Stimulated activated CD4-positive, alpha-beta T cell treated with anti-CD3 and anti-CD28 coated beads, Interleukin-1b, Interleukin-23, amount 100 ng/mL, for 1 hour (primary cell): ENCODE measurements at places on chromosomes 3 and 15.

DNA sequence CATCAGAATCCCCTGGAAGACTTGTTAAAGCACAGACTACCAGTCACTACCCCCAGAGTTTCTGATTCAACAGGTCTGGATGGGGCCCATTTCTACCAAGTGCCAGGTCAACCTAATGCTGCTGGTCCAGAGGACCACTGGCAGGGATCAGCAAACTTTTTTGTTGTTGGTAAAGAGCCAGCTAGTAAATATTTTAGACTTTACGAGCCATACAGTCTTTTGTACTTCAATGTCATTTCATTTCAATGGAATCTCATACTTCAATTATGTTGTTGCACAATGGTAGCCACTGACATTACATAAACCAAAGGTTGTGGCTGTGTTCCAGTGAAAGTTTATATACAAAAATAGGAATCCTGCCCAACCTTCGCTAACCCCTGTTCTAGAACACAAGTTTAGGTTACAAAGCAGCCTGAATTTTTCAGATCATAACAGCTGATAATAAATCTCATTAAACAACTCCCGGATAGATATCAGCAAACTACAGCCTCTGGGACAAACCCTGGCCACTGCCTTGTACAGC is 28.7 kb downstream of the ULK4 start:
- no peak for DNase-seq

- no peak for DNase-seq
Measured at GRCh38 chr3:121545049-121545573, 677 bp downstream of the POLQ start.

- DNase-seq: no peak
Measured at GRCh38 chr15:88098361-88098760, 158.2 kb downstream of the NTRK3 start.

- no peak for DNase-seq
Measured at GRCh38 chr3:86793786-86794185, 197.2 kb downstream of the VGLL3 start.

- no peak for DNase-seq
Measured at GRCh38 chr3:55716611-55717225, 229.6 kb upstream of the WNT5A start.

- no peak for DNase-seq
Measured at GRCh38 chr3:124707656-124708062, 22.6 kb upstream of the UMPS start.

DNA sequence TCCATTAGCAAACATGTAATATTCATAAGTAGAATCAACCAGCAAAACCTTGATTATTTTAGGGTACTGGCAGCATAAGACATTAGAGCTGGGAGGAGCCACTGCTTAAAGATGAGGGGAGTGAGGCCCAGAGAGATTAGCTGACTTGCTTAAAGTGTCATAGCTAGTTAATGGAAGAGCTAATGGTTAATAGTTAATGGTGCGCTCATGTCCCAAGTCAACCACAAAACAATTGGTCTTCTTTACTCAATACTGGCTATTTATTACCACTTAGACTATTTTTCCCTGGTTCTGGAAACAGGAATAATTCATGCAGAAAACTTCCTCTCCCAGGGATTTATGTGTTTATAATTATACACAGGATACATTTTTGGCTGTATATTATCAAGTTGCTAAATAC is 33.1 kb downstream of the EIF4E3 start:
- DNase-seq: no peak

- no peak for DNase-seq
Measured at GRCh38 chr15:43169888-43170287, 15.3 kb upstream of the CCNDBP1 start.

- no peak for DNase-seq
Measured at GRCh38 chr3:44415421-44415820, 62.0 kb downstream of the ZNF445 start.

DNA sequence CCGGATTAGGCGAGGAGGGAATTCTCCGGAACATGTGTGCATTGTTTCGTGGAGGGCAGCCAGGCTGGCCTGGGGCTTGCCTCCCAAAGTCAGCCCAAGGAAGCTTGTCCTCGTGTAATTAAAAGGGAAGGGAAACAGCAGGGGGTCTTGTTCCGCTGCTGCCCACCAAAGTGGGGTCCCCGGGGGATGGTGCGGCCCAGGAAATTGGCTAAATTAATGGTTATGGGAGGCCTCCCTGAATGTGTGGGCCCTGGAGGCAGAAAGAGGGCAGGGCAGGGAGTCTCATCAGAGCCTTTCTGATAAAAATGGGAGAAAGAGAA is 118.1 kb downstream of the OPA1 start:
- DNase-seq: no peak

GRCh38 chr3:43411429-43411828 is 125.1 kb downstream of the SNRK start:
- no peak for DNase-seq

DNA sequence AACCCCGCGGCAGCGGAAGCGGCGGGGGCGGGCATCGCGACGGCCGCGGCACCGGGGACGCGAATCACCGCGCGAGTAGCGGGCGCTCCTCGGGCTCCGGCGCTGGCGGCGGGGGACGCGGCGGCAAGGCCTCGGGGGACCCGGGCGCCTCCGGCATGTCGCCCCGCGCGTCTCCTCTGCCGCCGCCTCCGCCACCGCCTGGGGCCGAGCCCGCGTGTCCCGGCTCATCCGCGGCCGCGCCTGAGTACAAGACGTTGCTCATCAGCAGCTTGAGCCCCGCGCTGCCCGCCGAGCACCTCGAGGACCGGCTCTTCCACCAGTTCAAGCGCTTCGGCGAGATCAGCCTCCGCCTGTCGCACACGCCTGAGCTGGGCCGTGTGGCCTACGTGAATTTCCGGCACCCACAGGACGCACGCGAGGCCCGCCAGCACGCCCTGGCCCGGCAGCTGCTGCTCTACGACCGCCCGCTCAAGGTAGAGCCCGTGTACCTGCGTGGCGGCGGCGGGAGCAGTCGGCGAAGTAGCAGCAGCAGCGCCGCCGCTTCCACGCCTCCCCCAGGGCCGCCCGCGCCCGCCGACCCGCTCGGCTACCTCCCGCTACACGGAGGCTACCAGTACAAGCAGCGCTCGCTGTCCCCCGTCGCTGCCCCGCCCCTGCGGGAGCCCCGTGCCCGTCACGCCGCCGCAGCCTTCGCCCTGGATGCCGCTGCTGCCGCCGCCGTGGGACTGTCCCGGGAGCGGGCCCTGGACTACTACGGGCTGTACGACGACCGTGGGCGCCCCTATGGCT is 675 bp downstream of the RBM15B start:
- no peak for DNase-seq

- DNase-seq: no peak
Measured at GRCh38 chr15:29465816-29466215, 196.2 kb upstream of the NSMCE3 start.

DNA sequence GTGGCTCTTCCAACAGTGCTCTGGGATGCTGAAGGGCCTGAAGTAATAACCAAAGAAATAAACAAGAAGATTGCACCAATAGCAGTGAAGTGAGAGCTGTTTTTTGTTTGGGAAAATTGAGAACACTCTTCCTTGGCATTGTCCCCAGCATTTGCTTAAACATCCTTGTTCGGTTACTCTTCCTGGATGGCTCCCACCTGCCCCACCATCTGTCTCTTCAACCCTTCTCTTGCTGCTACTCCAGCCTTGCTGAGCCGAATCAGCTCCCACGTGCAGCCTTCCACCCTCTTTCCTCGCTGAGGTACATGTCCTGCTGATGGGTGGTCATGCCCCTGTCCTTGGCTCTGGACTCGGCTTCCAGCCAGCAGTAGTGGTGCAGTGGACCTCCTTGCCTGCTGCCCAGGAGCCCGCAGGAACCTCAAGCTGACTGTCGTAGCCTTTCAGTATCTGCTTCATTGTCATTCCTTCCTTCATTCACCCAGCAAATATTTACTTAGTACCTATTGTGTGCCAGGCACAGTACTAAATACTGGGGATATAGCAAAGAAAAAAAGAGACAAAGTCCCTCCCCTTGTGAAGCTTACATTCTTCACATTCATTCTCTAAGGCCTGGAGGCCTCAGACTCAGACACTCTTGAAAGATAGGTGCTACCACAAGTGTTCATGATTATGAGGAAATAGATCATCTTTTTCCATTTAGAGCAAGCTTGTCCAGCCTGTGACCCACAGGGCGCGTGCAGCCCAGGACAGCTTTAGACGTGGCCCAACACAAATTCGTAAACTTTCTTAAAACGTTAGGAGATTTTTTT is 17.1 kb upstream of the VILL start:
- no peak for DNase-seq

DNA sequence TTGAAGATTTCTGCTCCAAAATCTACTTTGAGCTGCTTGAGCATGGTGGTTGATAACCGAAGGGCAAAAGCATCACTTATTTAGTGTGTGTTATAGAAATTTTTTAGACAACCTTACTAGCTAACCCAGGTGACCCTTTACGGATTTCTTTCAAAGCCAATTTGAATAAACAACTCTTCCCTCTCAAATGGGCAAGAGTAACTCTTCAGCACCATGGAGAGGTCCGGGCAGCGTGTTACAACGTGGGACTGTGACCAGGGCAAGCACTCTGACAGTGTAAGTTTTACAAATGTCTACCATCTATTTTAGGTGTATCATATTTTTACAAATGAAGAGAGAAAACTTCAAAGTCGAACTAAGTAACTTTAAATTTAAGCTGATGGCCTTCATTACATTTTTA is 471.8 kb downstream of the MFSD1 start:
- DNase-seq: no peak

DNA sequence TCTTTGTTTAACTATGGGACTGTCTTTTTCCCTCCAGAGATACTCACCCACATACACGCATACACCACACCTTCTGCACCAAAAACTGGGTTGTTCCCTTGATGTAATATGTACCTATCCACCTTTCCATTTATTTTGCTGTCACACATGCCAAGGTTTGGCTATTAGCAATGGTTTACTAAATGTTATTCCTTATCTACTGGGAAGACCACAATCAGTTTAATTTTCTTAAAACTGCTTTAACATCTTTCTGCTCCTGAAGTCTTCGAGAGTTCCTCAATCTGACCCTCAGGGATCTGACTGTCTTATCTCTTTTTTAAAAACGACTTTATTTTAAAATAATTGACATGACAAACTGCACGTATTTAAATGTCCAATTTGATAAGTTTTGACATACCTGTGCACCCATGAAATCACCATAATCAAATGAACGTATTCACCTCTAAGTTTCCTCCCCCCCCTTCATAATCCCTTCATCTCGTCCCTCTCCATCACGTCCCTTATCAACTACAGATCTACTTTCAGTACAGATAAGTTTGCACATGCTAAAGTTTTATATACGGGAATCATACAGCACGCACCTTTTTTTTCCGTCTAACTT is 805 bp upstream of the TRPM7 start:
- DNase-seq: no peak

- DNase-seq: no peak
Measured at GRCh38 chr3:182713743-182714517, 79.4 kb upstream of the ATP11B start.

GRCh38 chr15:42313463-42313862 is 40.2 kb upstream of the TMEM87A start:
- DNase-seq: no peak

DNA sequence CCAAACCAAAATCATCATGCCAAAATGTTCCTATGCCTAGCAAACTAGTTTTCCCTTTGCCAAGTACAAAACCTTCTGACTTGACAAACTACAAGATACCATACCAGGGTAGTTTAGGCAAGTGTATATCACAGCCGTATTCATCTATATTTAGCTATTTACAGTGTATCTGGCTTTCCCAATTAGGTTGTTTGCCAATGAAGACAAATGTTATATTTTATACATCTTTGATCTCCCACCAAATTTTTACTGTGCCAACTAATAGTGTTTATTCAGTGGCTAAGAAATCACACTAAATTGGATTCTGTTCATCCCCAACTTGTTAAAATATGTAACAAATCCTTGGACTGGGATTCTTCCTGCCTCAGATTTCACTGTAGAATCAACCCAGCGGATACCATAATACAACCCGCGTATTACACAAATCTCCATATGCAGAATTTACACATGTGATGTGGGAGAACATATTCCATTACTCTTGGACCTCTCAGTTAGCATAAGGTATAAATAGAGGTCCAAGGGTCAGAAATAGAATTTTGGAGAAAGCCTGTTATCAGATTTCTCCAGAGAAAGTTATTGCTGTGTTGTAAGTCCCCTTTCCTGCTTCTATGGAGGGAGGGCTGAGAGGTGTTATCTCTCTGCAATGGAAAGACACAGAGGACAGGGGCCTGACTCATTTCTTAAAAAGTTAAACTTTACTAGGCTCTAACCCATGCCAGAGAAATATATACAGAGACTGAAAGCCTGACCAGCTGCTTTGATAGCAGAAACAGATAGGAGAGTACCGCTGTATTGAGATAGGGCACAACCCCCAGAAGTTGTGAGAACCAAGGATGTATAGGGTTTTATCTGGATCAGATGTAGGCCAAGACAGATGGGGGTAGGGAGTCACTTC is 467.0 kb downstream of the FGF12 start:
- no peak for DNase-seq

DNA sequence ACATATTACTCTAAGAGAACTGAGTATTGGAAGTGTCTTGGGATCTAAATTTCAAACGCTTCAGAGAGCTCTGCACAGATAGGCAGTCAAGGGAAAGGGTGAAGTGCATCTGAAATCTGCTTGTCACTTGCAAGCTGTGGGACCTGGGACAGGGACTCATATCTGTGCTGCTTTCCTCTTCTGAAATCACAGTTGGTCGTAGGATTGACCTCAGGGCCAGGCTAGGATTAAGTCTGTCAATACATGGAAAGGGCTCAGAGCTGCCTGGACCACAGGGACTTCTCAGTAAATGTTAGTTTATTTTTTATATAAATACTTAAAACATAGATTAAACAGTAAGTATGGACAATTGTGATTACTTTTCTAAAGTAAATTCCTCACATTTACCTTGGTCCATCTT is 74.7 kb upstream of the CMTM7 start:
- no peak for DNase-seq

- no peak for DNase-seq
Measured at GRCh38 chr3:48270306-48270705, 29.4 kb downstream of the ZNF589 start.

DNA sequence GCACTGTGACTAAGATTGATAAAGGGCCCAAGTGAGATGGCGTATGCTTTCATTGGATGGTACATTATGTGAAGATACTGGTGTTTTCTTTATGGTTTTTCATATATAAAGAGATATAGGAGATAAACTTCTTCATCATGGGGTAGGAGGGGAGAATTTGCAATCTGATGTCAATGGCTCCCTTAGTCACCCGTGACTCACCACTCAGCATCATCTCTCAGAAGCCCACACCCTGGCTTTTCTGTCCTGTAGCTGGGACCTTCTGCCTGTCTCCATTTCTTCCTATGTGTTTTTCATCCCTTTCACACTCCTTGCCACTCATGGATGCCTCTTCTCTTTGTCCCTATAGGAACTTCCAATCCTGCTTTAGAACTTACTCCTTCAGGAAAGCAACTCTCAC is 114.3 kb upstream of the SEMA6D start:
- DNase-seq: no peak

- DNase-seq: no peak
Measured at GRCh38 chr15:92647467-92648163, 8.0 kb downstream of the FAM174B start.

DNA sequence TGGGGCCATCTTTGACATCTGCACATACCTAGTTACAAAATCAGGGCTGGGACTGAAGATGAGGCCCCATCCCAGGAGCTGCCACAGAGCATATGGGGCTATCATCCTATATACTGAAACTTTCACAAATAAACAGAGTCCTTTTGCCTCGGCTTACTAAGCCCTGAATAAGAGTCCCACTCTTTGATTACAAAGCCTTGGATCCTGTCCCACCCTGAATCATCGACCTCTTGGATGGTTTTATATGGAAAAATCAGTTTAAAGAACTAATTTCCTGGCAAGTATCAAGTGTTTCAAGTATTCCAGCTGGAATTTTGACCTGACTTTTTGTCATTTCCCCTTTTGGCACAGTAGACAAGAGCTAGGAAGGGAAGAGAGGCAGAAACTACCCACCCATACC is 331.3 kb upstream of the FRG2C start:
- no peak for DNase-seq
